ENCODE measurements at places on chromosomes 2 and 18. TPM values are rescaled to one million over a fixed set of nuclear protein-coding genes. Genes with fewer than 3 reads are reported as not detected.

The AKAIN1 gene
- total RNA-seq, result not detected

DNA sequence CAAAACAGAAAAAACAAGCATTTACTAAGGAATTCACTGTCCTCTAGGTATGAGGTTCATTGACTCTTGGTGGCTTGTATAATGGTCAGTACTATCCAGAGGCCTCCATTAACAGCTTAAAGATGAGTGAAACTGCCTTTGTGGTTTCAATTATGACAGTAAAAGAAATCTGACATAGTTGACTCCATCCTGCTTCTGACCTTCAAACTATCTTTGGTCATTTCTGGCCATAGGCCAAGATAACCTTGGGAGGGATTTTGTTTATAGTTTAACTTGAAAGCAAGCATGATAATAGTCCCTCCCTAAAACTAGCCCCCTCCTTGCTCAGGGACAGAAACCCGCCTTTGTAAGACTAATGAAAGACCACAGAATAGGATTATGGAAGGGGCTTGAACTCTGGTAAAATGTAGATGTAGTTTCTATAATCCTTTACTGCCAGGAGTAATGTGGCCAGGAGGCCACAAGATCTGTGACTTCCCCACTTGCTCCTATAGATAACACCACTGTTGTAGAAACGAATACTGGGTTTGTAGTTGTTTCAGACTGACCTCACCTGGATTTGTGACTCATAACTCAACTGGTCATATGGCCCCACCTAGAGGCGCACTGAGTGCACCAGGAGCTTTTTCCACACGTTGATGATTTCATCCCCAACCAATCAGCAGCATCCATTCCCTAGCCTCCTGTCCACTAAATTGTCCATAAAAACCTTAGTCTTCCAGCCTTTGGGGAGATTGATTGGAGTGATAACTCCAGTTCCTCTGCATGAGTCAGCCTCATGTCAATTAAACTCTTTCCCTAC, 8.6 kb upstream of the PLEKHM3 start:
- peak; percentile 78 for DNase-seq

DNA sequence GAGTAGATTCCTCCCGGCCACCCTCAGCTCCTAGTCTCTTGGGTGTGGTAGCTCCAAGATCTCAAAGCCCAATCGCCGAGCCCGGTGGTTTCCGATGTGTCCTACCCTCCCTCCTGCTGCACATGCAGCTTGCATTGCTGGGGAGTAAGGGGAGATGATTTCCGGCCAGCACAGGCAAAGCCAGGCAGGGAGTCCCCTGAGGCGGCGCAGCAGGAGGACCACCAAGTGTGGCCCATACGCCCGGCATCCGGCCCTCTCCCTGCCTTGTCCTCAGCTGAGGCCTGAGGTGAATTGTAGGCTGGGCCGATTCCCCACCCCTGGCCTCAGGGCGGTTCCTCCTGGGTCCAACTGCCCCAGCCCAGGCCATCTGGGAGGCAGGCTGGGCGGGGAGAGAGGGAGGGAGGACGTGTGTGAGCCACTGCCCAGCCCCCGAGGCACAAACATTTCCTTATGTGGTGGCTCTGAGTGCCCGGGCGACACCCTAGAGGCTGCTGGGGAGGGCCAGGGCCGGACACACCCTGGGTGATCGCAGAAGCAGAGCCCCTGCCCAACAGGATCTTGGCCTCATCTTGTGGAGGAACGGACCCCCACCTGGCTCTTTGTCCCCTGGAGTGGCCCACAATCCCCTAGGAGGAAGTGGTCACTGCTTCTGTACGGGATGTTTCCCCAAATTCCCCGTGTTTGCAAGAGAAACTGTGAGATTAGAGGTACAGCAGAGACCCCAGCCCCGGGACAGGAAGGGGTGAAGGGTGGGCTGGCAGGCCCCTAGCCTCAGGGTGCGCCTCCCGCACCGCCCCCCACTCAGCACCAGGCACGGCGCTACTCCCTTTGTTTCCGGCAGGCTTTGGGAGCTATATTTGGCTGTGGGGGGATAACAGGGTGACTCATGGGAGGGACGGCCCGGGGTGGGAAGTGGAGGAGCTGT, 41.9 kb upstream of the PTMA start:
- peak; percentile 97 for DNase-seq

- no peak for DNase-seq
These were observed 2.3 kb upstream of the EXOC6B start for GRCh38 chr2:72827966-72828646.

- DNase-seq, result no peak
These were observed 35.5 kb downstream of the DDX18 start for GRCh38 chr2:117850015-117850414.

- no peak for DNase-seq
These were observed 65.4 kb upstream of the BZW1 start for GRCh38 chr2:200746301-200746700.

The TM4SF20 gene
- total RNA-seq, result not detected

The LYPD6 gene
- 3.9 TPM for total RNA-seq

- DNase-seq, result no peak
These were observed 37.0 kb upstream of the MPP4 start for GRCh38 chr2:201735486-201735885.

DNA sequence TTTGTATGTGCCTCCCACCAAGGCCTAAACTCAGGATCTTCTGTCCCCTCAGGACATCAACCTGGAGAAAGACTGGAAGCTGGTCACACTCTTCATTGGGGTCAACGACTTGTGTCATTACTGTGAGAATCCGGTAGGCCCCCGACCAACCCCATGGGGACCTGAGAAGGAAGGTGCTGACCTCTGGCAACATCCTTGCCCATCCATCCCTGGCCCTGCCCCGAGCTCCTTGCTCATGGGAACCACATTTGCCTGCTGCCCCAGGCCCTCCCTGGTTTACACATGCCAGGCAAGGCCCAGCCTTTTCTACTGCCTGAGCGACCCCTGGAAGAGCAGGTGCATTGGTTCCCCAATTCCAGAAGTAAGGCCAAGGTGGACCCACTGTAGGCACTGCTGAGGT, 125.3 kb upstream of the PPP1CB start:
- no peak for DNase-seq

The FNDC4 gene
- 7.2 TPM for total RNA-seq

DNA sequence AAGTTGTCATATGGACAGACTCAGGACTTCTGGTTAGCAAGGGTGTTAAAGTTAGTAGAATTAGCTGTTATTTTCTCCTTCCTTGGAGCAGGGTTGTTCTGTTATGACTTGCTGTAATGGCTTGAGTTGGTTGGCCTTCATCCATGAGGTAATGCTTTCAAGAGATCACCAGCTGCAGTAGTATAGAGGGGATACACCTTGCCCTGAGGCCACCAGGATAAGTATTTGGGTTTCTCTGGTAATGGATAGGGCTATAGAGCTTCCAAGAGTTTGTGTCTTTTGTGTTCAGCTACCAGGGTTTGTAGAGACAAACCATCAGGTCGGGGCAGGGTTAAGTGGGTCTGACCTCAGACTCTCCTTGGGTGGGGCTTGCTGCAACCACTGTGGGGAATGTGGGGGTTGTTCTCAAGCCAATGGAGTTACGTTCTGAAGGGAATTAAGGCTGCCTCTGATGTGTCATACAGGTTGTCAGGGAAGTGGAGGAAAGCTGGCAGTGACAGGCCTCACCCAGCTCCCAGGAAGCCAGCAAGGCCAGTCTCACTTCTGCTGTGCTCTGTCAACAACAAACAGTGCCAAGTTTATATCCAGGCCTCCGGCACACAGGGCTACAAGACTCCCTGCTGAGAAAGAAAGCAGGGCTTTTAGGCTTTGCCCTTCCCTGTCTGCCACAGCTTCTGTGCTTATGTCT, 356.6 kb downstream of the SPAG16 start:
- DNase-seq, result peak; percentile 29

GRCh38 chr18:22710673-22711191, 222.4 kb upstream of the RBBP8 start:
- no peak for DNase-seq

- no peak for DNase-seq
These were observed 68.4 kb upstream of the BCL11A start for GRCh38 chr2:60621688-60622429.

The CPLX4 gene
- total RNA-seq, result not detected

- DNase-seq, result peak; percentile 14
These were observed 92.5 kb upstream of the MAP2 start for GRCh38 chr2:209331291-209331844.

The DSG1 gene
- not detected for total RNA-seq

The CXCR1 gene
- not detected for total RNA-seq

DNA sequence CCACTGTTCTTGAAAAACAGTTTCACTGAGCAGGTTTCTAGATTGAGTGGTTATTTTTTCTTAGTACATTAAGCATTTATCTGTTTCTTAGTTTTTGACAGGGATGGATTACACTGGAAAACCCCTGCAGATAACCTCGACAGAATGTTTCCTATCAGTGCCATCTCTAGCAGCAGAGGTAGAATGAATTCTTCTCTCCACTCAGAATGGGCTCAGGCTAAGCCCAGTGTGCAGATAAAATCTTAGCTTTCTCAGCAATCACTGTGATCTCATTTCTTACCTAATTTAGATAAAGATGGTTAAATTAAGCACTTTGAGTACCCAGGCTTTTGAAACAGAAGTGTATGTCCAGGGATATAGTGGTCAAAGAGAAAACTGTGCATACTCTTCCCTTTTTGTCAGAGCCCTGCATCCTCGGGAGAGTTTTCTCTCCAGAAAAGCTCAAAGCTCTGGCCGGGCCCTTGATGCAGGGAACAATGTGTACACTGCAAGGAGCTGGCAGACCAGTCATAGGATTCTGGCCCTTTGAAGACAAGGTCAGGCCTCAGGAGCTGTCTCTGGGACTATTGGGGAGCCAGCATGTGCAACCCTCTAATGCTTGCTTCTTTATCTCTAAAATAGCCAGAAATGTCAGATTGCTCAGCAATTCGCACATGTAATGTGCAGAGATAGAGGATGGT, 10.6 kb upstream of the AKAIN1 start:
- DNase-seq, result no peak

DNA sequence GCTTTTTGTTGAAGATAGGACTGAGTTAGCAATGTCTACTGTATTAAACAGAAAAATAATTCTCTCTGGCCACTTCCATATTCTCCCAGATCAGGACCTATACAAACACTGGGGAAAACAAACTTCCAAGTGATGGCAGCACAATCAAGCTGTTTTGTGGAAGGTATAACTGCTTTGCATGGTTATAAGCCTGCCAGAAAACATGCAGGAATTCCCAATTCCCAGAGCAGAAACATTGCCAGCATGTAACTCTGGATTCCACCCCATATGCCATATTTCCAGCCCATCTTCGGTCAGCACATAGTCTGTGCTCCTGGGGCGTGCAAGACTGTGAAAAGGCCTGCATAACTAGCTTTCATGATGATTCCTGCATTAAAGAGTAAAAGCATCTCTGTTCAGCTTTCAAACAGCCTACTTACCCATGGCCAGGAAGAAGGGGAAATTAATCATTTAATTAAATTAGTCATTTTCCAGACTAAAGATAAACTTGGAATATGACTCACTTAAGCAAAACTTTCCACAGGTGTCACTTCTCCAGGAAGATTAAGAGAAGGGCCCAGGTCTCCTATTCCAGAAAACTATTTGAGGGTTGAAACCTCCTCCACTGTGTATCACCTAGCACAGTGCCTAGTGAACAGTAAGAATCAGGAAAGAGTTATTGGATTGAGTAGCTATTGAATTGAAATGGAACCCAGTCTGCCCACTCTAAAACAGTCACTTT, 280.5 kb downstream of the NRXN1 start:
- DNase-seq, result no peak

The ACADL gene
- total RNA-seq, result 1.0 TPM

The TFCP2L1 gene
- 21.1 TPM for total RNA-seq

- no peak for DNase-seq
These were observed 566.4 kb upstream of the ID2 start for GRCh38 chr2:8115456-8115855.

DNA sequence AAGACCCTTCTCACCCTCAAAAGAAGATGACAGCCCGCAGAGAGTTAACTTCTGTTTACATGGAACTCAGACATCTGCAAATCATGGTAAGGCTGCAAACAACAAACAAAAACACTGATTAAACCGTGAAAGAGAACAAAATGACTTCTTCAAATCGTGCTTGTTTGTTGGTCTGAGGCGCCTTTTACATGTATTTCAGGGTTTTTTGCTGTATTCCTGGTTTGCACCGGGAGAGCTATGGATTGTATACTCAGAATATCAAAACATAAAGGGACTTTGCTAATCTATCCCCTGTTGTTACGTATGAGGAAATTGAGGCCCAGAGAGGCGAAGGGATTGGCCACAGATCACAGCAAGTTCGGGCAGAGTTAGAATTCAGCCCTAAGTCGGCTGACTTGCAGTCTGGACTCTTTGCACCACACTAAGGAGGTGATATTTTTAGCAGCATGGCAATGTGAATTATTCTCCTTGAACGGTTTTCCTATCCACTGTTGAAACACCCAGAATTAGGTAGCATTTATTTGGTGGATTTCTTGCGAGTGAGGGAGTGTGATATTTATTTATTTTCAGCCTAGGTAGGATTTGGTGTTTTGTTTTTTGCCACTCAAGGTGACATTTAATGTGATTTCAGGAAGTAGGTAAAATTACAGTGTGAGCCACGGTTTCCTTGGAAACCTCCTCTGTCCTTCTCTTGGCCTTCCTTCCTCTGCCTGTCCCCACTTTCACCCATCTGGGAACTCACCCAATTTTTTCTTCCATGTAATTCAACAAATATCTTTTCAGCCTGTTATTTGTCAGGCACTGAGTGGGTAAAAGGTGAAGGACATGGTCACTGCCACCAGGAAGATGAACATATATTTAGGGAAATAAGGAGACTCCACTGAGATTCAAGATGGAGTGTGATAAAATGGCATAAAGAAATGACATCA, 980 bp upstream of the PDE6D start:
- DNase-seq, result peak; percentile 12

DNA sequence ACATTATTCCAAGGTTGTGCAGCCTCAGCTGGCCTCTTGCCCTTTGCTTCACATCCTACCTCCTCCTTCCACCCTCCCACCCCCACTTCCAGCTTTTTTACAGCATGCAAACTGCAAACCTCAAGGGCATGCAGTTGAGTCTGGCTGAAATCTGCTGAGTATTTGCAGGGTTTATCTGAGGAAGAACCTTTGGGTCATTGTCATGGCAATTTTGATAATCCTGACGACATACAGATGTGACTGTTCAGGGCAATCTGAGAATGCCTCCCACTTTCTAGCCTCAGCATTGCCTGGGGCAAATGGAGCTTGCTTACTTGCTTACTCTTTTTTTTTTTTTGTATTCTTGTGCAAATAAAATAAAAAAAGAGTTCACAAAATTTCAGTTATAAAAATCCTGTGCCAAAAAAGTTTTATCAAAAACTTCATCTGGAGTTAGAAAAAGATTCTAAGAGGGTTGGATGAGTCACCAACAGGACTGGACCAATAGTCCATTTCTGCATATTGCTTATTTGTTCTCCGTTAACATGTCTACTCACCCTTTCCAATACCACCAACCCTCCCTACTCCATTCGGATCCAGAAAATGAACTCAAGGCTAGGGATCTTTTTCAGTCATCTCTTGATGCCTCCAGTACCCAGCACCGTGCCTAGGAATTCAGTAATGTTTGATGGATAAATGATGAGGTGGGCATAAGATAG, 23.6 kb upstream of the LHCGR start:
- DNase-seq, result no peak

- DNase-seq, result no peak
These were observed 26.6 kb upstream of the SEH1L start for GRCh38 chr18:12921178-12921577.

The TMEM200C gene
- not detected for total RNA-seq

- no peak for DNase-seq
These were observed 133.4 kb downstream of the PLCL1 start for GRCh38 chr2:197937814-197938213.
